RPMI7951 (cell line): ENCODE measurements at places on chromosomes 11 and 22. TPM values are rescaled to one million over a fixed set of nuclear protein-coding genes. Genes with fewer than 3 reads are reported as not detected.

DNA sequence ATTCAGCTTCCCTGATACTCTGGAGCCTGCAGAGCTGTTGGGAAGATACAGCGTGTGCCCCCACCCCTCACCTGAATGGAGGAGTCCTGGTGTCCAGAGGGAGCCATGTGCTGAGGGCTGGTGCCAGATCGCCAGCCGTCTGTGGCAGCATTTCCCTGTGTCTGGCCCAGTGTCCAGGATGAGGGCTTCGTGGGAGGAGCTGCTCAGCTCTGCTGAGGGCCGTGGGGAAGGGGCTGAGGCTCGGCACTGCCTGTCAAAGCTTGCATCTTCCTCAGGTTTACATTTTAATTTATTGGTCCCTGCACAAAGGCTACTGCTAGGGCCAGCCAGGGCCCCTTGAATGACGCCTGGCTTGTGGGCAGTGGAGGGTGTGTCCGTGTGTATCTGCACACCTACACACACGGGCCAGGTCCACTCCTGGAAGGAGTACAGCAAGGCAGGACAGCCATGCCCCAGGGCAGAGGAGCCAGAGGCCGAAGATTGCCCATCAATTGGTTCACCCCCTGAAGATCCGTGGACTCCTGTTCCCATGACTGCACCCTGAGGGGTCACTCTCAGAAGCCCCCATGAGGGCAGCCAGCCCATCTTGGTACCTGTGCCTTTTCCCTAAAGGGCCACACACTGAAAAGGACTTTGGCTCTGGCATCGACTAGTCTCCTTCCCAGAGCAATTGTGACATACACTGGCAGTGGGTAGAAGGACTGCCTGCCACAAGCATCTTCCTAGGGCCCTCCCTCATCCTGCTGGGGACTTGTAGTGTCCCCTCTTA is 107.7 kb upstream of the PARVA start:
- no peak for DNase-seq

DNA sequence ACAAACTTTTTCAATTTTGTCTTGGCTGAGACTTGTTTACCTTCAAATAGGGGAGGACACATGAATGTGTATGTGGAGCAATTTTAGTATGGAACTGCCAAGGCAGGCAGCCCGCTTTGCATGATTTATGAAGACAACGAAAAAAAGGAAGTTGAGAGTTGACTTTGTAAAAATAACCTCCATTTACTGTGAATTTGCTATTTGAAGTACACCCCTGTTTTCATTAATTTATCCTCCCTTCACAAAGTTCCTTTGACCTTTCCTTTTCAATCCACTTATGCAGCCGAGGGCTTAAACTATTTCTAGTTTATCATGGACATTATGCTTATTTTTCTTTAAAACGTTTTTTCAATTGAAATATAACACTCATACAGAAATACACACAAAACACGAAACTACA is 369.6 kb upstream of the CADM1 start:
- no peak for DNase-seq

The PAK1 gene
- 60.2 and 77.9 TPM in 2 replicates for total RNA-seq

DNA sequence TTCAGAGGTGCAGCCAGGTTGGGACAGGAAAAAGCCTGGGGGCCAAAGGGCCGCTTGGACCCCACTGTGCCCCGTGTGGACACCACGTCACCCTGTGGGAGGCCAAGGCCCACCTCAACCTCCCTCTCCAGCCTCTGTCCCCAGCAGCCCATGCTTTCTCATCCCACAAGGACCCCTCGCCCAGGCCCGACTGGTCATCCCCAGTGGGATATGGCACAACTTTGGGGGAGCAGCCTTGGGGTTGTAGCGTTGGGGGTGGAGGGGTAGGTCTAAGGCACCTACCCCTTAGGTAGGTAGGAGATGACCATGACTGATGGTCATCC is 44.0 kb downstream of the IGF2 start:
- no peak for DNase-seq

DNA sequence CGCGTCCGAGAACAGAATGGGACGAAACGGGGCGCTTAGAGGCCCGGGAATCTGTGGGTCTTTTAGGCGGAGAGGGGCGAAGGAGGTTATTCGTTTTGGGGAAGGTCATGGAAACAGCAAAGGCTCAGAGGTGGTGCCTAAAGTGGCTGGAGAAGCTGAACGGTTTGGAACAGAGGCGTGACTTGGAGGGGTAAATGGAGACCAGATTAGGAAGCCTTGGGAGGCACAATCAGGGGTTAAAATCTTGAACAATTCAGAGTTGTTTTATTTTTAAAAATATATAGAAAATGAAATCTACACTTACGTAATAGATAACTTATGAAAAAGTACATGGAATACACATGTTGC is 247 bp upstream of the PLAAT5 start:
- no peak for DNase-seq

DNA sequence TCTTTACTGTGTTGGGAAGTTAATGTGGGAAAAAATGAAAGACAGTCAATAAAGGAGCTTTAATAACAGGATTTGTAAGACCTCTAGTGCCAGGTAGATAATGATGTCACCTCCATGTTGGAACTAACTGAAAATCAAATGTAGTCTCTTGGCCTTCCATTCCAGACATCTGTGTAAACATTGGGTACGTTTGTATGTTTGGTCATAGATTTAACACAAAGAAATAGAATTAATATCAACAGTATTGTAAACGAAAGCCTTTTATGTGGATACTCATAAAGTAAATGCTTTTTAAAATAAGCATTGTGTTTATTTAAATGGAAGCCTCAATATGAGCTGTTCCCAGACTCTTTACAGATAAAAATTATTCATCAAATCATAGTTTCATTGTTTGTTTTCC is 605.7 kb downstream of the METTL15 start:
- no peak for DNase-seq

GRCh38 chr22:44037519-44038375 is 13.6 kb downstream of the PARVB start:
- peak; percentile 91 for DNase-seq

The GAL3ST3 gene
- total RNA-seq, result not detected in 2 replicates

GRCh38 chr11:128632141-128632791 is 44.9 kb upstream of the ETS1 start:
- peak; percentile 55 for DNase-seq

DNA sequence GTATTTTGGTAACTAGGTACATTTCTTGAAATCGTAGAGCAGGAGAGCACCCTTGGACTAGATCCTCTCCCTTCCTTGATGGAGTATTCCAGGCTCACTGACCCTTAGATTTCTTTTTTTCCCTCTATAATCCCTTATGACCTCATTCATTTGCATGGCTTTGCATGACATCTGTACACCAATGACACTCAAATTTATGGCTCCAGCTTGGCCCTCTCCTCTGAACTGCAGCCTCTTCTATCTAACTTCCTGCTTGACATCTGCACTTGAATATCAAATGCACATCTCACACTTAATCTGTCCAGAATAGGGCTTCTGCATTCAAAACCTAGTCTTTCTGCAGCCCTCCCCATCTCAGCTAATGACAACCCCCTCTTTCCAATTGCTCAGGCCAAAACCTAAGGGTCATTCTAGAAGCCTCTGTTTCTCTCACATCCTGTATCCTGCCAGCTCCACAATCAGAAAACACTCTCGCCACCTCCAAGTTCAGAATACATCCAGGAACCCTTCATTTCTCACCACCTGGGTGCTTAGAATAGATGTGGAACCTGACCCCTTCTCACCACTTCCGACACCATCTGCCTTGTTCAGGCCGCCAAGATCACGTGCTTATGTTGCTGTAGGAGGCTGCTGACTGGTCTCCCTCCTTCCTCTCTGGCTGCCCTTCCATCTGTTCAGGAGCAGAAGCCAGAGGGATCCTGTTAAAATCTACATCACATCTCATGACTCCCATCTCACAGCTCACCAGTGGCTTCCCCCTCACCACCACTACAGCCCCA is 138.9 kb upstream of the MTNR1B start:
- DNase-seq, result no peak

- DNase-seq, result no peak
Observed at GRCh38 chr11:70434813-70435278, 36.5 kb downstream of the CTTN start.

DNA sequence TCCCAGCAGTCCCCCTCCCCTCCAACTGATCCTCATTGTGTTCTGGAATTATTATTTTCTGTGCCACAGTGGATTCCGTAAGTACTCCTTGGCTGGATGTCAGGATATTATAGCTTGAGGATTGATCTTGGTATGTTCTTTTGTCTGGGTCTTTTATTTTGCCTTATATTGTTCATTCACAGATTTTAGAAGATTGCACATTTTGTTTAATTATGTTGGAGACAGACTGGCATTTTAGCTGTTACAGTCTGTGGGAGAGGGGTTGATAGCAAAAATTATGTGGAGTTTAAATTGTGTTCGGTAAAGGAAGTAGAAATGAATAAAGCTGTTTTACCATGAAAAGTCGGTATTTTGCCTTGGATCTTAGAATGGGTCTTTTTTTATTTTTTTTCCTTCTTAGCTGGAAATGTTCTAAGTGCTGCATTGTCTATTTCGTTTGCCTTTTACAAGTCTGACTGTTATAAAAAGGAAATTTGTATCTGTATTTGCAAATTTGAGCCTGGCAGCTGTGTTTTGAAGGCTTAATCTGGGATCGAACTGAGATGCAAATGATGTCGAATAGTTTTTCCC is 141.9 kb upstream of the TTC12 start:
- DNase-seq, result no peak

GRCh38 chr11:115247361-115247760 is 256.9 kb downstream of the CADM1 start:
- DNase-seq, result peak; percentile 19

DNA sequence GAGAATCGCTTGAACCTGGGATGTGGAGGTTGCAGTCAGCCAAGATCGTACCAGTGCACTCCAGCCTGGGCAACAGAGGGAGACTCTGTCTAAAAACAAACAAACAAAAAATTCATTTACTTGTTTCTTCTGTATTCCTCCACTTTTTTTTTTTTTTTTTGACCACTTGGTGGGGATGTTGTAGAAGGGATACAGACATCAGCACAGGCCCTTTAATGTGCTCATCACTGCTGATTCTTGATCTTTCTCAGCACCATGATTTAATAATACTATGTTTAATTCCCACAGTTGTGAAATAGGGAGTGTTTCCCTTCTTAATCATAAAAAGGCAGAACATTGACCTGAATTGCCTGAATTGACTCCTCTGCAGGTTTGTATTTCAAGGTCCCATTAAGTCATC is 4.5 kb downstream of the TTC9C start:
- peak; percentile 47 for DNase-seq

DNA sequence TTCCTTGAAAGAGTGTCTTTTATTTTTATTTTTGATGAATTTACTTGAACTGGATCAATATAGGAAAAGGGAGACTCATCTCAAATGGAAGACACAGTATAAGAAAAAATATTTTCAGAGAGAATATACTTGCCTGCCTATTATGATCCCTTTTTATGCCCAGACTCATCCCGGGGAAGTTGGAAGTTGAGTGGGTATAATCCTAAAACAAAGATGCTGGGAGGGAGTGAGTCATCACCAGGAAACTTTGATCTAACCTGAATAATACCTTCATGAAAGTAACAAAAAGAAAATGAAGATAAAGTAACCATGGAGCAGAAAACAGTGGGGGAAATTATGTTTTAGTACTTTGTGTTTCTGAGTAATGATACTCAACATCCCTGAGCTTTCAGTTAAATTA is 1514.0 kb downstream of the FAM181B start:
- no peak for DNase-seq

- peak; percentile 32 for DNase-seq
Observed at GRCh38 chr22:37300551-37301017, 18.3 kb downstream of the CYTH4 start.

The GSTT2B gene
- 18.5 and 21.4 TPM in 2 replicates for total RNA-seq

The NCAM1 gene
- 69.3 and 75.7 TPM in 2 replicates for total RNA-seq

- DNase-seq, result peak; percentile 98
Observed at GRCh38 chr22:32720924-32721323, 80.6 kb upstream of the TIMP3 start.

DNA sequence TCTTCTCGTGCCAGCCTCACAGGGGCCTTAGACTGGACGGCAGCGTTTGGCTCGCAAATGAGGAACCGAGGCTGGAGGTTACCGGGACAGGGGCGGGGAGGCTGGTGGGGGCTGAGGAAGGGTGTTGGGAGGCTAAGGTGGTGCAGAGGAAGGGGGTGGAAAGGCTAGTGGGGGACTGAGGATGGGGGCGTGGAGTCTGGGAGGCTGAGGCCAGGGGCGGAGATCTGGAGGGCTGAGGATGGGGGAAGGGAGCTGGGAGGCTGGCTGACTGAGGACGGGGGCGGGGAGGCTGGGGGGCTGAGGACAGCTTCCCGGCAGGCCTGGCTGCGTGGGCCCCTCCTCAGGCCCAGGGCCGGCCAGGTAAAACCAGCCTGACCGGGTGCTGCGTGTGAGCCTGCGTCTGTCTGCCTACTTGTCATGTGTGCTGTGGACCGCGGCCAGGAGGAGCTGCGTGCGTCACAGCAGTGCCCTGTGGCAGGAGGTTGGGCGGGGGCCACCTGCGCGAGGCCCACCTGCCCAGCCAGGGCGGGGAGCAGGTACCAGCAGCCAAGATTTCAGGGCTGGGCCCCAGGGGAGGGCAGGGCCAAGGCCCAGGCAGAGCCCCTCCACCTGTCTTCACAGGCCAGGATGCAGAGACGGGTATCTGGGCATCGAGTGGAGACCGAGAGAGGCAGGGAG is 9.4 kb upstream of the PIM3 start:
- DNase-seq, result no peak

The A4GALT gene
- 3.2 and 3.9 TPM in 2 replicates for total RNA-seq

- DNase-seq, result no peak
Observed at GRCh38 chr22:46452195-46453005, 85.0 kb downstream of the CELSR1 start.
